ENCODE measurements at places on chromosomes 12 and 14.

GRCh38 chr12:78494911-78495310 is 369.7 kb upstream of the SYT1 start:
- DNase-seq = no peak

DNA sequence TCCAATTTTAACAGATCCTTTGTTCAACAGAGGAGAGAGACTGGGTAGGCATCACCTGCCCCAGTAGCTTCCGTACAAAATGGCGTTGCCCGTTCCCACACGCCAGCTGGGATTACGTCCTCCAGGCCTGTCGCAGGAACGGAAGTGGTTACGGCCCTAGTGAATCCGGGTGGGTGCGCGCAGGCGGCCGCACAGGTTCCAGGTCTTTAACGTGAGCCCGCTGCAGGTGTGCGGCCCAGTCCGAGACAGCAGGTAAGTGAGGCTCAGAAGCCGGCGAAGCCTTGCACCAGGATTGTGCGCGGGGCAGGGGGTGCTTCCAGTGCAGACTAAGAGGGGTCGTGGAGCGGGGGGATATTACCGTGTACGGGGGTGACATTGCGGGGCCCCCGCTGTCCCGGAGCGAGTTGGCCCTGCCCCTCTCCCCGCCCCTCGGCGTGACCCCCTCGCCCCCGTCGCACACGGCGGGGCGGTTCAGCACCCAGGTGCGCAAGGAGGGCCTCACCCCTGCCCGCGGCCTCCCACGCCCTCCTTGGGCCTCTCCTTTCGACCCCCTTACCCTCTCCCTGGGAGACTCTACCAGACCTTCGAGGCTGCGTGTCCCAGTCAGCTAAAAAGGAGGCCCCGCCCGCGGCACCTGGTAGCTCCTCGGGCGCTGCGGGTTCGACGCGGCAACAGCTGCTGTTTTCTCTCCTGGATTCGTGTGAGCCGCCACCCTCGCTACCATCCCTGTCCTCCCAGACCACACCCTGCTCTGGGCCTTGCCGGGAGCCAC is at the start of gene EXD2:
TSS of gene EXD2 (plus strand) at position 159 of the 772 bp plus-strand sequence. CDS start 17,973 bp downstream, outside the sequence.
- DNase-seq = peak; percentile 36

- DNase-seq = peak; percentile 6
These were observed 338.3 kb downstream of the EMP1 start for GRCh38 chr12:13534645-13535398.

DNA sequence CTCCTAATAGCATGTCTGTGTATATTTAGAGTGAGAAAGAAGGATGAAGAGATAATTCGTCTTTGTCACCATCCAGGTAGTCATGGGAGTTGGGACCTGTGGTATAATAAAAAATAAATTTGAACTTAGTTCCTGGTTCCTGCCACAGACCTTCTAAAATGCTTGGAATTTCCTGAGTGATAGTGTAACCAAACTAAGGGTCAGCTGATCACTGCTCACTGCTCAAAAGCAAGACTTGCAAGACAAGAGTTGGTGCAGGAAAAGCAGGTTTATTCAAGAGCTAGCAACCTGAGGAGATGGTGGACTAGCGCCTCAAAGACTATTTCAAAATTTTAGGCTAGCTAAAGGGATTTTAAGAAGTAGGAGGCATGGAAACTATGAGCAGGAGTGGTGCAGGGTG is 19.1 kb downstream of the ANG start:
- DNase-seq = no peak

GRCh38 chr12:6444704-6445688 is at the start of gene CD27:
CD27 (plus strand) TSS chr12:6444955; CDS start chr12:6445096, 141 bp downstream.
- no peak for DNase-seq

GRCh38 chr14:32603992-32604565 is 275.0 kb downstream of the AKAP6 start:
- no peak for DNase-seq

DNA sequence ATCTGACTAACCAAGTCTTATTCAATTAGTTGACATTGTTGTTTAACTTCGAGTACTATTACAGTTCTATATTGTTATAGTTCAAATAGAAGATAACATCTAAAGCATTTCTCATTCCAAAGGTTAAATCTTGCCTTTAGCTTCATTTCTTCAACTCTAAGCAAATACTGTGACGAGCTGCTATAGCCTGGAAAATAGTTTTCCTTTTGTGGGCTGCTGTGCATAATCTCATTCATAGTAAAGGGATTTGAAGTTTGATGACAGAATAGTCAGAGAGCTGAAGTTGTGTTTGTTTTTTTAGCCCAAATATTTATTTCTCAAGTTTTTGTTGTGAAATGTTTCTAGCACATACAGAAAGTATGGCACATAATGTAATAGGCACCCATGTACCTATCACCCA is 13.4 kb downstream of the PSEN1 start:
- no peak for DNase-seq

GRCh38 chr12:128047266-128048060 is 219.5 kb upstream of the TMEM132C start:
- no peak for DNase-seq

- peak; percentile 30 for DNase-seq
These were observed at the start of gene PITPNM2 for GRCh38 chr12:123150744-123151456. PITPNM2 (minus strand) TSS chr12:123151090; CDS start chr12:123034590, 116,500 bp downstream.

- no peak for DNase-seq
These were observed 30.0 kb upstream of the GRIP1 start for GRCh38 chr12:66708704-66709456.

- peak; percentile 88 for DNase-seq
These were observed 133.4 kb downstream of the KICS2 start for GRCh38 chr12:64088431-64089349.

- no peak for DNase-seq
These were observed 379.4 kb upstream of the PDE3A start for GRCh38 chr12:19988948-19989347.

DNA sequence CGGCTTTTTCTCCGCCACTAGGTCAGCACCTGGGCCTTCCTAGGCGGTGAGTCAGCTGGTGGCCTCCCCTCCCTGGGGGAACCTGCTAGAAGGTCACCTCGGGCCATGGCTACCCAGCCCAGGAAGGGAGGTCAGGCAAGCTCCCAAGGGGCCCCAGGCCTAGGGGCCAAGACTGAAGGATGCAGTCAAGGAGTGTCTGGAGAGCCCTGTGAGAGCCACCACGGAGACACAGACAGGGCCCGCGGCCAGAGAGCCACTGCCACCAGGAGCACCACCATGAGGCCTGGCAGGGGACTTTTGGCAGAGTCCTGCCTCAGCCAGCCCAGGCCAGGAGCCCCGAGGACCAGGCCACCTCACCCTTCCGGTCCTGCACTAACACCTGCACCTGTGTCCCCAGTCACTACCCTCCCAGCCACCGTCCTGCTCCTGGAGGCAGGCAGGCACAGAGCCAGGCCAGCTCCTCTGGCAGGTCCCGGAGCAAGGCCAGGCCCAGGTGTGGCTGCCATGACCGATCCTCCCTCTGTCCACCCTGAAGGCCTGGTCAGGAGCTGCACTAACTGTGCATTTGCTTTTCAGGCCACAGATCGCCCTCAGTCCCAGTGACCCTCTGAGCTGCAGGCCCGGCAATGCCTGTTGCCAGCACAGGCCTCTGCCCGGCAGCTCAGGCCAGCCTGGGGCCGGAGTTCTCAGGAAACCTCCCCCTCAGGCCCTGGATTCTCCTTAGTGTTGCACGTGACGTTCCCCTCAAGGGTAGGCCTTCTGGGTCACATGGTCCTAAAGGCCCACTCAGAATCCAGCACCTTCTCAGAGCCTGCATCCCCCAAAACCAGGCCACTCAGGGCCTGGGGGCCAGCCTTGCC is 6.9 kb downstream of the PHETA1 start:
- no peak for DNase-seq

DNA sequence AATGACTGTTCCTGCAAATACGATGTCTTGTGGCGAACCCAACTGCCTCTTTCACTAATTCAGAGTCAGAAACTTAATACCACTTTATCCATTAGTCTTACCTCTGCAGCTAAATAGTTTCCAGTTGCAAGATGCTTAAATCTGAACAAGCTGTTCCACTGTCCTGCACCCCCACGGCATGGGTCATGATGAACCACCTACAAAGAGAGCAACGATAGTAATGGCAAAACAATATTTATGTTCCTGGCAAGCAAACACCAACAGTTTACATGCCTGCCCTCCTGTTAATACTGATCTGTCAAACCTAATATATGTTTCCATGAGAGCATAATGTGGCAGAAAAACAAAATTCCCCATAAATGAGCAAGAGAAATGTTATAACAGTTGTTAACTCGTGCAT is 121.9 kb downstream of the ITPR2 start:
- no peak for DNase-seq
